ENCODE measurements at places on chromosomes 3 and 15. TPM values are rescaled to one million over a fixed set of nuclear protein-coding genes. Genes with fewer than 3 reads are reported as not detected.

ITIH1 gene
- not detected for total RNA-seq

PCLAF gene
- 3.8 TPM for total RNA-seq

TNFAIP8L3 gene
- total RNA-seq: 3.5 TPM

BUB1B gene
- 1.3 TPM for total RNA-seq

KATNBL1 gene
- 18.9 TPM for total RNA-seq

ZNF774 gene
- total RNA-seq: 3.6 TPM

AQP9 gene
- total RNA-seq: 2.9 TPM

SPESP1 gene
- total RNA-seq: 9.2 TPM

TSC22D2 gene
- total RNA-seq: 34.9 TPM

ETV5 gene
- total RNA-seq: 24.0 TPM

LRRC57 gene
- total RNA-seq: 15.6 TPM

UBAP1L gene
- 2.1 TPM for total RNA-seq

DNA sequence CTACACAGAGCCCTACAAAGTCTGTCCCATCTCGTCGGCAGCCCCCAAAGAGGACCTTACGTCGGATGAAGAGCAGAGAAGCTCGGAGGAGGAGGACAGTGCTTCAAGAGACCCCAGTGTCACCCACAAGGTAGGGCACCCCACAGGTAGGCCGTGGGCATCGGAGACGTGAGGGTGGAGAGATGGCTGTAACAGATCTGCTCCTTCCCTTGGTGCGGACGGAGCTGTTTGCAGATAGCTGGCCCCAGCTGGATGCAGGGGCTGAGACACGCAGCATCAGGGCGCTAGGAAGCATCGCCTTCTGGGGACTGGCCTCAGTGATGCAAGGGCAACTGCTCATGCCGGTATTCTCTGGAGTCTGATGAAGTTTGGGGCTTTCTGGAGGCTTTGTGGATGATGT is 45.4 kb downstream of the FGD5 start:
- DNase-seq: no peak

GRCh38 chr3:81443958-81444357 is 317.5 kb downstream of the GBE1 start:
- DNase-seq: no peak

DNA sequence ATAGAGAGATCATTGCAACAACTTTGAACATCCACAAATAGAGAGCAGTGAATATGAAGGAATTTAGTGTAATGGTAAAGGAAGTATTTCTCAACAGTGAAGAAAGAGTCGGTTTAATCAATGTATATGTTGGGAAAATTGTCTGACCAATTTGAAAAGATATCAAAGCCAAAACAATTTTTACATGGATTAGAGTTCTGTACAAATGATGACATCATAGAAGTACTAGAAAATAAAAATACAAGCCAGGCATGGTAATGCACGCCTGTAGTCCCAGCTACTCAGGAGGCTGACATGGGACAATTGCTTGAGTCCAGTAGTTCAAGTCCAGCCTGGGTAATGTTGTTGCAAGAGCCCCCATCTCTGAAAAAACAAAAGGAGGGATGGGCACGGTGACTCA is 26.0 kb upstream of the TMEM42 start:
- no peak for DNase-seq

- no peak for DNase-seq
Measured at GRCh38 chr3:134852132-134852531, 57.1 kb downstream of the EPHB1 start.

DNA sequence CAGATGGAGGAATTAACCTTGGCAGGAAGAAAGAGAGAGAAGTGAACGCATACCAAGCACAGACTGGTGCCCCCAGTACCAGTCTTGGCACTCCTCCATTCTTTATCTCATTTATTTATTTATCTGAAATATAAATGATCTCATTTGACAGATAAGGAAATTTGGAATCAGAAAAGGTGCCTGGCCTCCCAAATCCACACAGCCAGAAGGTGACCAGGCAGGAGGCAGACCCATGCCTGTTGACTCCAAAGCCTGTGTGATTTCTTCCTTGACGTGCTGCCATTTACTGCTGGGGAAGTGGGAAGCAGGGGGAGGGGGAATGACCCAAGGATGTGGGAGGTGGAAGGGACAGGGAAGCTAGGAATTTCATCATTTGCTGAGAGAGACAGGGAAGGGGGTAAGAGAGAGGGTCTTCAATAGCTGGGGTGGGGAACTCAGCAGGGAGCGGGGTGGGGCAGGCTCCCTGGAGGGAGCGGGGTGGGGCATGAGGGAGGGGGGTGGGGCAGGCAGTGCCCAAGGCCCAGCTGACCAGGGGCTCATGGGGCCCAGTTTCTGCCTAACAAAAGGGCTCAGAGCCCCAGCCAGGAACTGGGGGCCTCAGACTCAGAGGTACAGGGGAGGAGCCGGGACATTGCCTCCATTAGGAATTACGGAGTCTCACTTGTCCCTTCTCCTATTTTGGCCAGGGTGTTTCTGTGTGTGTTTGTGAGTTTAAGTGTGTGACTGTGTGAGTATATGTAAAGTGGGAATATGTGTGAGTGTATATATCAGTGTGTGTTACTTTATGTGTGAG is 63.0 kb downstream of the MINAR1 start:
- no peak for DNase-seq

DNA sequence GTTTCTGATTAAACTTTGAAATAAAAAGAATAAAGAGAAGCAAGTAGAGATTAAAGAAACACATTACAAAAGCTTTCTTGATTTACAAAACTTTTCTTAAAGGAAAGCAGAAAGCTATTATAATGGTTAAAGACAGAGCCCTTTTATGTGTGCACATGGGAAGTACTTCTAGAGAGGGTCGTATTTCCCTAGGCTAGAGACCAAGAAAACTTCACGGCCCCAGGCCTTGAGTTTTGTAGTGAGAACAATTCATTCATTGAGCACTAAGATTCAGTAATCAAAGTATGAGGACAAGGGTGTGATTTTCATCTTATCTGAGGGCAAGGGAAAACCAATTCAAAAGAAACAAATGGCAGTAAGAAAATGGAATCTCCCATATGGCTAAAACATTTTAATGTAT is 854.1 kb downstream of the ROBO1 start:
- DNase-seq: no peak

GRCh38 chr3:11764931-11765363 is 81.7 kb downstream of the TAMM41 start:
- DNase-seq: no peak

DNA sequence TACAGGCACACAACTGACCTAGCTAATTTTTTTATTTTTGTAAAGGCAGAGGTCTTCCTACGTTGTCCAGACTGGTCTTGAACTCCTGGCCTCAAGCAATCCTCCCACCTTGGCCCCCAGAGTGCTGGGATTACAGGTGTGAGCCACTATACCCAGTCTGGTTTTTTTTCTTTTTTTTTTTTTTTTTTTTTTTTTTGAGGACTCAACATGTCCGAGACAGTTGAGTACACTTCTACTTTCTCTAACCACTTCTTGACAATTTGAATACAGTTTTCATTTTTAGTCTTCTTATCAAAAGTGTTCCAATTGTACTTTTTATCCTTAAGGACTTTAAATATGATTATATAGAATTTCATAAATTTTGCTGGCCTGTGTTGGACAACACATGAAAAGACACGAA is 7.4 kb upstream of the GSK3B start:
- no peak for DNase-seq

- no peak for DNase-seq
Measured at GRCh38 chr15:55515491-55515890, 7.5 kb upstream of the DNAAF4 start.
